Activated naive CD4-positive, alpha-beta T cell treated with Interleukin-2 at 50 U/mL for 16 hours (primary cell): ENCODE measurements at places on chromosomes 11 and 22.
A peak's percentile ranks its signal among the peaks of the same experiment; 100 is the strongest.

DNA sequence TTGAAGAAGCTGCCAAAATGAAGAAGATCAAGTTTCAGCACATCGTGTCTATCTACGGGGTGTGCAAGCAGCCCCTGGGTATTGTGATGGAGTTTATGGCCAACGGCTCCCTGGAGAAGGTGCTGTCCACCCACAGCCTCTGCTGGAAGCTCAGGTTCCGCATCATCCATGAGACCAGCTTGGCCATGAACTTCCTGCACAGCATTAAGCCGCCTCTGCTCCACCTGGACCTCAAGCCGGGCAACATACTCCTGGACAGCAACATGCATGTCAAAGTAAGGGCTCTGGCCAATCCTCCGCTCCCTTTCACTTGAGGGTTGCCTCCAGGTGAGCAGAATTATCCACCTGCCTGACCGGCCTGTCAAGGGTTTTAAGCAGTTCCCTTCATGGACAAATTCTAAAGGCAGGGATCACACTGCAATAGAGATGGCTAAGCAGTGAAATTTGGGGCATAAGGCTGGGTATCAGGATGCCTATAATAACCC, 6.0 kb downstream of the ANKK1 start:
- no peak for DNase-seq

GRCh38 chr11:108032800-108033199, 24.1 kb downstream of the CUL5 start:
- no peak for DNase-seq

DNA sequence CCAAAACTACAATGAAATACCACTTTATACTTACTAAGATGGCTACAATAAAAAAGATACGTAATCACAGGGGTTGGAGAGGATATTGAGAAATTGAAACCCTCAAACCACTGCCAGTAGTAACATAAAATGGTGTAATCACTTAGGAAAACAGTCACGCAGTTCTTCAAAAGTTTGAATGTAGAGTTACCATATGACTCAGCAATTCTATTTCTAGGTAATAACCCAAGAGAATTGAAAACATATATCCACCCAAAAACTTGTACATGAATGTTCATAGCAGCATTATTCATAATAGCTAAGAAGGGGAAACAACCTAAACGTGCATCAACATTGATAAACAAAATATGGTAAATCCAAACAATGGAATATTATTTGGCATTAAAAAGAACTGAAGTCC, 24.4 kb upstream of the PSMA1 start:
- DNase-seq, result no peak

- DNase-seq, result no peak
Observed at GRCh38 chr22:47842119-47842518, 1079.7 kb downstream of the TBC1D22A start.

DNA sequence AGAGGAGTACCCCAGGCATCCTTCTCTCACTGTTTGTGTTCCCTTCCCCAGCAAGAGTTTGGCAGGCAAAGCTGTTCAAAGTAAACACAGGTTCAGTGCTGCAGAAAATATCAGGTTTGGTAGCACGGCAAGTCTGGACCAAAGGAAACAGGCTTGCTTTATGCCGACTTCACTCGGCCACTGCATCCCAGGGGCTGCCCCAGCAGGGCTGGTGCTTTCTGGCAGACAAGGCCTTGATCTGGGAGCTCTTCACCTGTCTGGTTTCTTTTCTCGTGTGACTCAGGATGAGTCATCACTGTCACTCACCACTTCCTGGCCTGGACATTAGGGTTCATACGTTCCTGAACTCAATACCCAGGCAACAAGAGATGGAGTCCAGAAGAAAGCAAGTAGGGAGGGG, 52.6 kb upstream of the NAV2 start:
- DNase-seq, result peak; percentile 8

GRCh38 chr11:117255966-117256365, 23.5 kb downstream of the RNF214 start:
- DNase-seq, result no peak

GRCh38 chr22:44795701-44796630, 43.6 kb downstream of the ARHGAP8 start:
- DNase-seq, result no peak

DNA sequence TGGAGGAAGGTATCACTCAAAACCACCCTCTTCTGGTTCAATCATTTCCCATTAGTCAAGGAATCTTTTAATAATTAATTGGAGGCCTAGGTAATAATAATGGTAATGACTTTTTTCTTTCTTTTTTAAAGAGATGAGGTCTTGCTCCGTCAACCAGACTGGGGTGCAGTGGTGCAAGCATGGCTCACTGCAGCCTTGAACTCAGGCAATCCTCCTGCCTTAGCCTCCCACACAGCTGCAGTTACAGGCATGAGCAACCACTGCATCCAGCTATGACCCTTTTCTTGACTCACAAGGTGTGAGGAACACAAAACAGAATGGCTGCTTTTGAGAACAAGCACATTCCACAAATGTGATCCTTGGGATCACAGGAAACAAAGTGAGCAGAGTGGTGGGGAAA, 3.6 kb downstream of the POLDIP3 start:
- no peak for DNase-seq

GRCh38 chr22:46133588-46133855, 16.8 kb upstream of the PPARA start:
- DNase-seq, result no peak

GRCh38 chr22:48240935-48241230, 1478.4 kb downstream of the TBC1D22A start:
- DNase-seq, result no peak

- no peak for DNase-seq
Observed at GRCh38 chr11:94826415-94826814, 58.3 kb downstream of the AMOTL1 start.

- no peak for DNase-seq
Observed at GRCh38 chr22:30191040-30191701, 55.4 kb downstream of the LIF start.

DNA sequence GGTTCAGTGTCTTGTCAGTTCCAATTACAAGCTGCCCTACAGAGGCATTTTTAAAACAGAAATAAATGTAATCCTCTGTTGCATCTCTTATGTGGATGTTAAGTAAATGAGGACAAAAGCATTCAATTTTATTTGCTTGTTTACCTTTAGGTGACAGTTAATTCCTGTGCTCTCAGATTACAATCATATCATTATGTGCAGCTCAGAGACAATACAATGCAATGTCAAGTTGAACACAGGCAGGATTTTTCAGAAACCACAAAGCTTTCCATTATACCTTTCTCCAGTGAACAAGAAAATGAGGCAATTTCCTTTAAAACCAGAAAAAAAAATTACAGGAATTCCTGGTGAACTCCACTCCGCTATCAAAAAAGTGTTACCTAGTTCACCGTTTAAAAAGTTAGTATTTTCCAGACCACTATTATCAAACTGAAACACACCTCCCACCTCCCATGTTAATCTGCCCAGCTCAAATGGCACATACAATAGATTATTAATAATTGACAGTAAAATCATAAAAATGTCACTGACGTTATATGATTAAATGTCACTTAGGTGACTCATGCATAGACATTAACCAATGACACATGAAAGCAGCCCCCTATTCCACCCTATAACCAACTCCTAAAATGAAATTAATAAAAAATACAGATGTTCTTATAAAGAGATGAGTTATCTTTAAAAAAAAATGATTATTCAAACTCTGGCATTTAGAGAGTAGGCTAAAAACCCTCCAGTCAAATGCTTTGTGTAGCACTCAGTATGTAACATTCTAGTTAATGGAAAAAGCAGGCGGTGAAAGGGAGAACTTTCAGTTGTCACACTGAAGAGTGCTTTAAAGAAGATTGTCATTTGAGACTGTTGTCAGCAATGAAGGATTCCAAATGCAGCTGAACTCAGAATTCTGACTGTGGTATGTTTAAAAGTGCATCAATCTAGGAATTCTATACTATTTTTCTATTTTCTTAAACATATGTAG, 98.6 kb downstream of the MUC15 start:
- DNase-seq, result no peak

GRCh38 chr22:41596776-41597634, 7.4 kb upstream of the PMM1 start:
- peak; percentile 12 for DNase-seq

DNA sequence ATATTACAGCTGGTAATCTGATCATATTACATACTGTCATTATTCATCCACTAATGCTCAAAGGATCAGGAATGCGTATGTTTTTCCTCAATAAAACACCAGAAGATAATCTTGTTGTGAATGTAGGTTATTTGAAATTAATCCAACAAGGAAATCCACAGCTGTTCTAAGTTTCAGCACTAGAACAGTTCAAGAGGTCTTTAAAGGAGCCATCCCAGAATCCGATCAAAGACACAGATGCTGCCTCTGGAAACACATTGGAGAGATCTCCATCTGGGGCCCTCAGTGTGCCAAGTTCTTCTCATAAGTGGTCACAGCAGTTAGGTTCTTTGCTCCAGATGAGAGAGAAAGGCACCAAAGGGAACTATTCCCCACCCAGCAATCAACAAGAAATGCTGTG, 1955.1 kb upstream of the RAG2 start:
- no peak for DNase-seq

GRCh38 chr11:88288560-88288959, 49.0 kb downstream of the CTSC start:
- DNase-seq, result no peak

DNA sequence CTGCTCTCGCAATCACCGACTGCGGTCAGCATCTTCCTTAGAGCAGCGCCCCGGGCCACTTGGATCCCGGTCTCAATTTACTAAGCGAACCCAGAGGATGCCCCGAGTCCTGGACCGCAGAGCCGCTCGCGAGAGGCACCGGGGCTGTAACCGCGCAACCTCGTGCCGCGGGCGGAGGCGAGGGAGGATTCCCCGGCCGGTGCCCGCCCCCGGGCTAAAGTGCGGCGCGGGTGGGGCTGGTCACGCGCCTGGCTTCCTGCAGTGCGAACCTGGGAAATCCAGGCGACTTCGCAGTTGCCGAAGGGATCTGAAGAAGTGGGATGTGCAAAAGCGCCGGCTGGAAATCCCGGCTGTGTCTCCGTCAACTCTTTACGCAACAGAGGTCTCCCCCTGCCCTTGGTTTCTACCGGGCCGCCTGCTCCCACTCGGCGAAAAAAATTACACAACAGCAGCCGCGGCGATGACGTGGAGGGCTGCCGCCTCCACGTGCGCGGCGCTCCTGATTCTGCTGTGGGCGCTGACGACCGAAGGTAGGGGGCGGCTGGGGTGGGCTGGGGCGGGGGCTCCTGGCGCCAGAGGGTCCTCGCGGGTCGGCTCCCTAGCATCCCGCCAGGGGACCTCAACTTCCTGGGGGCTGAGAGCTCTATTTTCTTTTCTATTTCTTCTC, at the start of gene NCR3LG1:
TSS of gene NCR3LG1 (plus strand) at position 291 of the 667 bp plus-strand sequence. CDS start at position 461, 170 bp downstream.
- DNase-seq, result peak; percentile 67

DNA sequence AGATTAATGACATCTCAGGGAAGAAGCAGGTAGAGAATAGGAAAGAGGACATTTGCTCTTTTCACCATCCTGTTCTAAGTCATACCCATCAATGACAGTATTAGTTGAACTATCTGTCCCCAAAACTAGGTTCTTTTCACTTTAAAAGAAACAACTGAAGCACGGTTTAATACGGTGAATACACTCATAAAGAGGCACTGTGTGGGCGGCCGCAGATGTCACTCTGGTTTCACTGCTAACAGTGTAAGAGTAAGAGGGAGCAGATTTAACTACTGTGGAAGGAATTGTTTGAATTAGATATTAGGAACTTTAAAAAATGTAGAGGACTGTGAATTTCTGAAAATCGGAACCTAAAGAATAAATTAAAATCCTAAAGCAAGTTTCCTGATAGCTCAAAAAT, 49.5 kb downstream of the VSIG10L2 start:
- peak; percentile 40 for DNase-seq

DNA sequence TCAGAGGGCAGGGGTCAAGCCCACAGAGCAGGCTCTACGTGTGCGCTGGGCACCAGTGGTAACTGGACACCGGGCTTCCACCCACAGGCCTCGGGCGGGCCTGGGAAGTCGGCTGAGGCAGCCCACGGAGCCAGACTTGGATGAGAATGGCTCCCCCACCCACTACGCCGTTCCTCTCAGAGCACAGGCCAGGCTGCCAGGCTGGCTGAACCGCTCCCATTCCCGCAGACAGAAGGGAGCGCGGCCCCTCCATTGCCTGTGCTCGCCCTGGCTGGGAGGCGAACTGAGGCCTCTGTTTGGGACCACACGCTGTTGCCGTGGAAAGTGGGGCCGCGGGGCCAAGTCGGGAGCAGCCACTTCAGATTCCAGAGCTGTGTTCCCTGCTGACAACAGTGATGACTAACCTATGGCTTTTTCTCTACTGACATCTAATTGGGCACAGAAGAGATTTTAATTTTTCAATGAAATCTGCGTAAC, 63.9 kb downstream of the MYH9 start:
- no peak for DNase-seq

DNA sequence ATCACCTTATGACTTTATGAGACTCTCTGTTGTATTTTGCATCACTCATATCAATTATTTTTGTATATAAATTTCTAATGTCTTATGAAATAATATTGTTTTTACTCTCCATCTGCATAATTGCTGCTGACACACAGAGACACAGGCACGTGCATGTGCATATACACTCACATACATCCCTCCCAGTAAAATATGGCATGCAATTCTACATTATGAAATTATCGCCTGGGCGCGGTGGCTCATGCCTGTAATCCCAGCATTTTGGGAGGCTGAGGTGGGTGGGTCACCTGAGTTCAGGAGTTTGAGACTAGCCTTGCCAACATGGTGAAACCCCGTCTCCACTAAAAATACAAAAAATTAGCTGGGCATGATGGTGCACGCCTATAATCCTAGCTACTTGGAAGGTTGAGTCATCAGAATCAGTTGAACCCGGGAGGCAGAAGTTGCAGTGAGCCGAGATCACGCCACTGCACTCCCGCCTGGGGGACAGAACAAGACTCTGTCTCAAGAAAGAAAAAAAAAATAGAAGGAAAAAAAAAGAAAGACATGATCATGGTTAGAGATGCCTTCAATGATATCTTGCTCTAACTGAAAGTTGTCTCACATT, 96.7 kb upstream of the LUZP2 start:
- DNase-seq, result no peak

DNA sequence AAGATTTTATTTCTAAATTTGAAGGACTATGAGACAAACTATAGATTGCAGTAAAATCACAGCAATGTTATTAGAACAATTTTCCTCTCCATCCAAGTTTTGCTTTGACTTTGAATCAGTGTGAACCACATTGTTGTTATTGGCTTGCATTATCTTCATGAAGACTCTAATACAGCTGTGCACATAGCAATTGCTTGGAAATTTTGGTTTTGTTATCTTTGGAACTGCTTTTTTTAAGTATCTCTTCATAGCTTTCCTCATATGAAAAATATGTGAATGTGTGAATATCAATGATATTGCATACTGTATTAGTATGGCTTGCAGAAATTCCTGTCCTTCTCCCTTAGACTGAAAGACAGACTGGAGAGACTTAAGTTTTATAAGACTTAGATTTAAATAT, 666.6 kb downstream of the LUZP2 start:
- DNase-seq, result no peak

- DNase-seq, result no peak
Observed at GRCh38 chr22:32717337-32718240, 83.9 kb upstream of the TIMP3 start.

- no peak for DNase-seq
Observed at GRCh38 chr11:14546672-14547071, 26.5 kb upstream of the PSMA1 start.

- no peak for DNase-seq
Observed at GRCh38 chr11:76729214-76729613, 53.9 kb upstream of the TSKU start.
